ENCODE measurements at places on chromosomes 6 and 20. TPM values are rescaled to one million over a fixed set of nuclear protein-coding genes. Genes with fewer than 3 reads are reported as not detected.

The NKX2-2 gene
- not detected for total RNA-seq

The RARS2 gene
- 29.0 TPM for total RNA-seq

The PI16 gene
- not detected for total RNA-seq

The PTPRT gene
- not detected for total RNA-seq

The CEP43 gene
- total RNA-seq = 11.7 TPM

The MRPS10 gene
- 28.8 TPM for total RNA-seq
